Right lung (tissue), 10 donors: ENCODE measurements at places on chromosomes 2 and 18. TPM values are rescaled to one million over a fixed set of nuclear protein-coding genes. Genes with fewer than 3 reads are reported as not detected.

GRCh38 chr2:196974970-196975369 lies 48.5 kb upstream of the PGAP1 start:
- no peak for DNase-seq

- DNase-seq: no peak
Measured at GRCh38 chr2:240191001-240191400, 50.5 kb upstream of the OTOS start.

DNA sequence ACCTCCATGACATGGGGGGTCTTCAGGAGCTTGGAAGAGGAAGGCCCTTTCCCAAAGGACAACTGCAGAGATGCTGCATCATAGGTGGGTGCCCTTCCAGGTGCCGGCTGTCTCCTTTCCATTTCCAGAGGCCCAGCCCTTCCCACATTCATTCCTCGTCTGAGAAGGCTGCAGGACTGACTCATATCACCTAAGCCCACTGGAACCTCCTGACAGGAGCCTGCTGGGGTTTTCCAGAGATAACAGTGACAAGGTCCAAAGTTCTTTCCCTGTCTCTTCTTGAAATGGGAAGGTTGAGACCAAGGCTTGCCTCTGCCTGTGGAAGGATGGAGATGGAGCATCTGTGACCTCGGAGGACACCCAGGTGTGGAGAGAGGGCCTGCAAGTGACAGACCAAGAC lies 3.6 kb upstream of the PRSS56 start:
- DNase-seq: no peak

- DNase-seq: no peak
Measured at GRCh38 chr2:165268754-165269153, 29.5 kb downstream of the SCN2A start.

Gene ALPP
- not detected for polyA plus RNA-seq

GRCh38 chr2:9961013-9961412 lies 9.5 kb downstream of the GRHL1 start:
- no peak for DNase-seq

DNA sequence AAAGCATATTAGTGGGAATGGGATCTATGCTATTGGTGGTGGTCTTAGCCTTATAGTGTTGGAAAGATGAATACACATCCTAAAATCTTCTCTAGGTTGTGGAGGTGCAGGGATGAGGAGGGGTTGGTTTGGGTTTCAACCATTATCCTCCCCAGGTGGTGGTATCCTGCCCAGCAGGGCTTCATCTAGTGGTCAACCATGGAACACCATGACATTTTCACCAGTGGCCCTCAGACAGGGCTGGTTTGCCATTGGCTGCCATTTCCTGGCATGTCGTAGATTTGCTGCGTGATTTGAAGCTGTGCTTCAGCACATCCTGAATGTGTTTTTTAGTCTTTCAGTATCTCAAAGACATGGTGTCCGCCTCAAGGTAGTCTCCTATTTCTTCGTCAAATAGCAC lies 391.2 kb upstream of the HNRNPA3 start:
- DNase-seq: no peak

GRCh38 chr18:8946066-8946838 lies 156.2 kb upstream of the NDUFV2 start:
- DNase-seq: no peak

Gene PLGLB1
- 11.4 TPM for polyA plus RNA-seq

GRCh38 chr18:37539236-37539635 lies 26.4 kb downstream of the CELF4 start:
- DNase-seq: no peak

Gene SLC19A3
- polyA plus RNA-seq: 32.3 TPM

DNA sequence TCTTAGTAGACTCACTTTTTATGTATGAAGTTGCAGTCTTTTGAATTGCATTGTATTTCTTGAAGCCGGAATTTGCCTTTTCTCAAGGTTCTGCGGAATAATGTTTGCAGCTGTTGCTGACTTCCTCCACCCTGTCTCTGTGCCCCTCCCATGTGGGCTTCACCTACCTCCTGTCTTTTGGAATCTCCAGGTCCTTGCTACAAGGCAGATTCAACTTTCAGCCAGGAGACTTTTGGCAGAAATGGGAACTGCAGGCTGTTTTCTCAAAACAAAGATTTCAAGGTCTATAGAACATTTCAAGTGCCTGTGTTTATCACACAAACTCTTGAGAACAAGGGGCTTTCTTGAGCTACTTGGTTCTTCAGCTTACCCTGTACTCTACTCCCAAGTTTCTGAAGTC lies 25.6 kb downstream of the ZNF236 start:
- DNase-seq: no peak

Gene GCG
- not detected for polyA plus RNA-seq

DNA sequence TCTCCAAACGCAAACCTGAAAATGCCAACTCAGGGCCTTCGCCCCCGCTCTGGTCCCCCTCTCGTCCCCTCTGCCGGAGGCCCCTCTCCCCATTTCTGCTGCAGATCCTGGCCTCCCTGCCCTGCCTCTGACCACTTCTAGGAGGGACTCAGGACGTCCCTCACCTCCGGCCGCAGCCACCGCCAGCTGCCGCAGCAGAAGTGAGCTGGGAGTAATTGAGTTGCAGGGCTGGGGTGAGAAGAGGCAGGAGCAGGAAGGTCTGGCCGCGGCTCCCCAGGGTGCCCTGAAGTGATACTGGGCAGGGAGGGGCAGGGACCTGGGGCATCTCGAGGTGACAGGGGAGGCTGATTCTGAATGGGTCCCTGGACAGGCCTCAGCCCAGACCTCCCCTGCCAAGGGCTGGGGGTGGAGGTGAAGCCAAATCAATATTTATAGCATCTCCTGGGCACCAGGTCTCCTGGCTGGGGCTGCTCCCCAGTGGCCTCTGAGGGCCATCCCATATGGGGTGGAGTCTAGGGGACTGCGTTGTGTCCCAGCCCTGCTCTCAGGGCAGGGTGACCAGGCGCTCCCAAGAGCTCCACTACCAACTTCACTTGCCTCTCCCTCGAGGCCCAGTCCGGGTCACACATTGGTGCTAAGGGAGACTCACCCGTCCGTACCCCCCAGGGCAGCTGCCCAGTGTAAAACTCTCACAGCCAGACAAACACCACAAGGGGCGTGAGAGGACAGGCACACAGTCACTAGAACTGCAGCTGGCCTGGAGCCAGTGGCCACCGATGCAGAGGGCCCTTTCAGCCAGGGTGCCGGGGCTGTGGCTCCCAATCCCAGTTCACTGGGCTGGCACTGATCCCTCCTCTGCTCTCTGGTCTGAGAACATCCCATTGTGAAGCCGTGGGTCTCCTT lies 33.0 kb downstream of the KCNIP3 start:
- no peak for DNase-seq

DNA sequence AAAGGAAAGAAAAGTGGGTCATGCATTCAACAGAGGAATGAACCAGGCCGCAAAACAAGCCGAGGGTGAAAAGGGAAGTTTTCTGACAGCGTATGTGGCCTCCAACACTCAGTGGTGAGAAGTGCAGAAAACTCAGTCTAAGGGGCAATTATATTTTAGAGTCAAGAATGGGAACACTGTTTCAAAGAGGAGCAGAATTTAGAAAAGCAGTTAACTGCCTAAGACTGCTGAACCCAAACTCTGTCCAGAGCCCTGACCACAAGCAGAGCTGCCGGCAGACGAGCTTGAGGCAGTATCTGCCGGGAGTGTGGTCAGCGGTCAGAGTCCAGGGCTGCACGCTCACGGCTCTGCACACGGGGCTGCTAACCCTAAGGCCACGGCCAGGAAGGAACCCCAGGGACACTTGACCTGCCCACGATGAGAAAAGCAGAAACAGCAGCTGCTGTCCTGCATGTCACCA lies 347.0 kb upstream of the ID2 start:
- no peak for DNase-seq

DNA sequence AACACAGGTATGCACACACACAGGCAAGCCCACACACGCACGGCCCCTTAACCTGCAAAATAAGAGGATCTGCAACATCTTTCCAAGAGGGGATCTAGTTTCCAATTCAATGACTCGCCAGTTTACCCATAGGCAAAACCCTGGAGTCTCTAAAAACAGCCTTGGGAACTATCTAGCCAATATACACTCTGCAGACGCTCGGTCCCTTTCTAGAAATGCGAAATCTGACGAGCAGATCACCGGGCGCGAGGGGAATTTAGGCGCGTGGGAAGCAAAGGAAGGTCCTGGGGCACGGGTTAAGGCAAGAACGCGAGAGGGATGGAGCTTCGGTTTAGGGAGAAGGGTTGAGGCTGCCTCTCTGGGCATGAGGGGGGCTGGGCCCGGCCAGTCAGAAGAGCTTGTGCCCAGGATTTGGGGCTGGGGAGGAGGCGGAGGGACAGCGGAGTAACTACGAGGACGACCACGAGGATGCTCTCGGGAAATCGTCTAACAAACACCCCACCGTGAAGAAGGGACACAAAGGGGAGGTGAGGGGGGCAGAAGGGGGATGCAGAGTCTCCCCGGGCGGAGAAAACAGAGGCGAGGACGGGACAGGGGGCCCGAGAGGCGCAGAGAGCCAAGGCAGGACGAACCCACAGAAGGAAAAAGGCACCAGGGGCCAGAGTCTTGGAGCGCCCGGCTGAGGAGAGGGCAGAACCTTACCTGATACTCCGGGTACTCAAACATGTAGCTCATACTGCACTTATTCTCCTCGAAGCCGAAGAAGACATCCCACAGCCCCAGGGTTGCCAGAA lies 542 bp downstream of the PGAP1 start:
- DNase-seq: peak; percentile 43

- peak; percentile 82 for DNase-seq
Measured at GRCh38 chr2:200585730-200586643, at the start of gene AOX1. Gene AOX1, plus strand, starts transcription at chr2:200586014. Its CDS starts 95 bp downstream, at chr2:200586109.

- no peak for DNase-seq
Measured at GRCh38 chr2:177530561-177530960, 138.0 kb downstream of the AGPS start.

Gene CCDC68
- 111 TPM for polyA plus RNA-seq

Gene DAW1
- 4.9 TPM for polyA plus RNA-seq

Gene ASB1
- polyA plus RNA-seq: 24.7 TPM

Gene MAPK4
- 1.2 TPM for polyA plus RNA-seq

GRCh38 chr2:237315170-237315828 lies 98.7 kb downstream of the COL6A3 start:
- peak; percentile 94 for DNase-seq

Gene TRIM54
- polyA plus RNA-seq: 4.3 TPM

- DNase-seq: no peak
Measured at GRCh38 chr2:48841126-48841525, 85.6 kb upstream of the LHCGR start.

DNA sequence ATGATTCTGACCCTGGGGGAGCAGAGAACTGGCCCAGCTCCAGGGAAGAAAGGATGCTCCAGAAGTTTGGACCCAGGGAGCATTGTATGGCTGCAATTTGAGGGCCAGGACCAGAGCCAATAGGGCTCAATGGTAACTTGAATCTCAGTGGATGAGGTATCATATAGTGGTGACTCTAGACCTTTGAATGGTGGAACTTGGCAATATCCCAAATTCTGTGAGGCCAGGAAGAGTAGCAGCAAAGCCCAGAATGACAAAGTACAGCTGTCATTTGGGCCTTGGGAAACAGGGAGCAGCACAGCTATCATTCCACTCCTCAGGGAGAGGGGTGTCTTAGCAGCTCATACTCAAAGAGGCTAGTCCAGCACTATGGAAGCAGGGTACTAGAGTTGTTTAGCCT lies 332.9 kb upstream of the RBMS1 start:
- DNase-seq: no peak

- no peak for DNase-seq
Measured at GRCh38 chr2:96913398-96914202, 43.7 kb upstream of the SEMA4C start.

GRCh38 chr18:74141667-74142066 lies 6.0 kb downstream of the FBXO15 start:
- no peak for DNase-seq
